ENCODE measurements at places on chromosomes 6 and 20. TPM values are rescaled to one million over a fixed set of nuclear protein-coding genes. Genes with fewer than 3 reads are reported as not detected.

Gene FLRT3
- 38.8 TPM for total RNA-seq

Gene RSPO4
- 0.38 TPM for total RNA-seq

Gene BPI
- total RNA-seq, result not detected

Gene WFDC10B
- not detected for total RNA-seq

Gene ASIP
- not detected for total RNA-seq

Gene GINS1
- 7.1 TPM for total RNA-seq

Gene PXMP4
- 2.4 TPM for total RNA-seq

Gene SLC52A3
- not detected for total RNA-seq

Gene ARMC2
- 1.8 TPM for total RNA-seq

Gene FOXA2
- 6.7 TPM for total RNA-seq

Gene LY6G6C
- total RNA-seq, result 0.15 TPM

Gene OPRM1
- total RNA-seq, result not detected

Gene PRICKLE4
- 1.4 TPM for total RNA-seq

Gene TOMM6
- total RNA-seq, result 308 TPM

Gene TUBB1
- total RNA-seq, result not detected

Gene EYS
- 0.27 TPM for total RNA-seq

Gene GPR63
- total RNA-seq, result 1.7 TPM

Gene OXT
- total RNA-seq, result not detected

Gene XKR7
- total RNA-seq, result not detected

Gene FAM209B
- total RNA-seq, result not detected

Gene KCNQ2
- total RNA-seq, result not detected

Gene MDFI
- 415 TPM for total RNA-seq

Gene TMEM217
- total RNA-seq, result 0.23 TPM

Gene TMEM14A
- total RNA-seq, result 31.9 TPM

Gene TSPO2
- total RNA-seq, result not detected

Gene SPATS1
- not detected for total RNA-seq

Gene USP49
- 0.30 TPM for total RNA-seq

Gene NOX3
- total RNA-seq, result not detected

Gene BMP2
- 5.6 TPM for total RNA-seq

Gene ZNF322
- 6.2 TPM for total RNA-seq

Gene VSX1
- not detected for total RNA-seq

Gene GABRR2
- total RNA-seq, result not detected

Gene FAXC
- total RNA-seq, result 1.4 TPM

Gene KIF25
- not detected for total RNA-seq

Gene GSTA2
- total RNA-seq, result not detected

Gene SLC24A3
- total RNA-seq, result 0.08 TPM

Gene SLC22A7
- total RNA-seq, result not detected

Gene SRMS
- 0.39 TPM for total RNA-seq

Gene RNF182
- total RNA-seq, result not detected

Gene MYBL2
- total RNA-seq, result 9.9 TPM

Gene HLA-DRB1
- not detected for total RNA-seq

Gene HMGA1
- total RNA-seq, result 425 TPM

Gene STMN3
- 14.6 TPM for total RNA-seq
